Nephron progenitor cell (in vitro differentiated cells): ENCODE measurements at places on chromosomes 7 and 10.

GRCh38 chr10:125114761-125115391, 45.5 kb downstream of the CTBP2 start:
- DNase-seq: no peak

DNA sequence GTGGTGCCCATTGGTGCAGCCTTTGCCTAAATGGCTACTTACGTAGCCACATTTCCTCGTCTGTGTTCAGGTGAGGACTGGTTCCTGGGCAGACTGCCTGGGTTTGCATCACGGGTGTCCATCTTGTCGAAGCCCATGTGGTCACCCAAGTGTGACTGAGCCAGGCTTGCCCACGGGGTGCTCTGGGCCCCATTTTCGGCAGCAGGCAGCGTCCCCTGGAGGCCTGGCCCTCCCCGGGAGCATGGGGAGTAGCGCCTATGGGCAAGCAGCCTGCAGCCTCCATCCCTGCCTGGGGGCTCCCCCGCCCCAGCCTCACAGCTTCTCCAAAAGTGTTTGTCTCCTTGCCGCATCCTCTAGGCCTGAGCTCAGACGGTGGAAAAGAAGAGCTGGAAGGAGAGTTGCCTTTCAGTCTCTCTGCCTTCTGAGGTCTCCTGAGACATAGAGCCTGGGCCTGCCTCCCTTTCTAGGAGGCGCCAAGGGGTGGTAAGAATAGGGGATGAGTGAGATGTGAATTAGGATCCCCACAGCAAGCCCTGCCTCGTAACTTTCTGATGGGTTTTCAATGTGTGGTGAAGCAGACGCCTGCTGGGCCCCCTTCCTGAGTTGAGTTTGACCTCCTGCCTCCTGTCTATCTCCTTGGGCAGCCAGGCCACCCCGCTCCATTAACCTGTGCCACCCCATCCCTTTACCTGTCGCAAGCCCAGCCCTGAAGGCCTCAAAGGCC, 42.7 kb downstream of the HTRA1 start:
- DNase-seq: no peak

- no peak for DNase-seq
Measured at GRCh38 chr7:99457650-99458493, 8.1 kb downstream of the ATP5MF start.

GRCh38 chr7:103811290-103811689, 178.2 kb downstream of the RELN start:
- DNase-seq: no peak

GRCh38 chr10:110717781-110718589, 73.8 kb downstream of the RBM20 start:
- no peak for DNase-seq

DNA sequence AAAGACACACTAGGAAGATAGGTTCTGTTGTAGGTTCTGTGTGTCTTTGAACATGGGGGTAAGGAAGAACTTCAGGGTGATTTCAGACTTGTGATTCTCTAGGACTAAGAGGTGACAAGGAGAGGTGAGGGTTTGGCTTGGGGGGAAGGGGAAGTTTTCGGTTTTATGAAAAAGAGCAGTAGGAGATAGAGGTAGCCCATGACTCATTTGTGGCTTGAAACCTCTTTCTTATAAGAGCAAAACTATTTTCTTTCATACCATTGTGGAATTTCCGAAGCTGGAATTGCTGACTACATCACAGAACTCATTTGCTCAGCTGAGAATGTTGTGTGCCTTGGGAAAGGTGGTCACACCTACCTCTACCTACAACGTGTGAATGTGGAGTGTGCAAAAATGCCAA, 39.6 kb upstream of the IKZF1 start:
- DNase-seq: no peak

GRCh38 chr10:117188371-117188770, 8.9 kb upstream of the KCNK18 start:
- no peak for DNase-seq

DNA sequence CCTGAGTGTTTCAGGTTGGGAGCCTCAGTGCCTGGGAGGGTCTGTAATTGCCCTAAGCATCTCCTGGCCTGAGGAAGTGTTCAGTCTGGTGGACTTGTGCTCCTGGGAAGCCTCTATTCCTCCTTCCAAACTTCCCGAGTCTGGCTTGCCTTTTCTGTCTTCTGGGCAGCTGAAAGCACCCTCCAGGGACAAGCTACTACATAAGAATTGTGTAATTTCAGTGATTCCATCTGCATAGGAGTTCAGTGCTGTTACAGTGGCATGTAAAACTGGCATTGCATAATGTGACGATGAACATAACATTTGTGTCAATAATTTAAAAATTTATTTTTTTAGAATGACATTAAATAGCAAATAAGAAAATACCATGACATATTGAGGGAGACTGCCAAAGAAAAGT, 109.3 kb downstream of the AOAH start:
- DNase-seq: no peak

- DNase-seq: no peak
Measured at GRCh38 chr10:4086131-4086898, 301.3 kb upstream of the KLF6 start.

- no peak for DNase-seq
Measured at GRCh38 chr7:87779806-87780205, 96.4 kb downstream of the SLC25A40 start.

- no peak for DNase-seq
Measured at GRCh38 chr10:13322615-13323148, 22.8 kb upstream of the PHYH start.

GRCh38 chr10:31210190-31210589, 108.8 kb upstream of the ZEB1 start:
- DNase-seq: no peak

- DNase-seq: no peak
Measured at GRCh38 chr10:63596924-63597323, 75.7 kb downstream of the REEP3 start.

DNA sequence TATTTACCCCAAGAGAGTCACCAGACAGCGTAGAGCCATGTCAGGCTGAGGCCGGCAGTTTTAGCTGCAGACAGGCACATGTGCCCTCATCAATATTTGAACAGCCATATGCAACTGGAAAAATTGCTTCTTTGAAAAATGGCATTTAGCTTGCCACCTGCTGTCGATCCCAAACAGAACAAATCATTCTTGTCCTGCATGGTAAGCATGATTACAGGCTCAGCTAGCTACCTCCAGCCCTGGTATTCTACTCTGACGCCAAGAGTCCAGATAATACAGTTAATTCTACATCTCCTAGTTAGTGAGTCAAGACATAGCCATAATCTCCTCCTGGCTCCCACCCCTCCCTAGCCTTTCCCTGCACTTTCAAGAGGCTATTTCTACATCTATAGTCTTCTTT, 7.7 kb downstream of the CREB3L2 start:
- no peak for DNase-seq

- no peak for DNase-seq
Measured at GRCh38 chr10:78937393-78937792, 131.4 kb upstream of the ZMIZ1 start.

DNA sequence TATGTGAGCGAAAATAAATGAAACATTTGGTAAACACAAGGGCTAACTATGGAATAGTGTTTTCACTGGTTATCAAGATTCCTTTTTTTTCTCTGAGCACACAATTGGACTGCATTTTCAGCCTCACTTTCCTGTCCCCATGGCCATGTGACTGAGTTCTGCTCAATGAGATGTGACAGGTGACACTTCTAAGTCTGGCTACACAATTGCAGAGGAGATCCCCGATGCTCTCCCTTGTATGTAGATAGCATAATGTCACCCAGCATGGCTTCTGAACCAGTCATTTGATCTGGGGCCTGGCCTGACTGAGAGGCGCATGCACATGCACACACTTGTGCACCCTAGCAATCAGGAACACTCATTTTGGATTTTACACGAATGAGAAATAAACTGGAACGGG, 581.8 kb downstream of the GRID1 start:
- no peak for DNase-seq

DNA sequence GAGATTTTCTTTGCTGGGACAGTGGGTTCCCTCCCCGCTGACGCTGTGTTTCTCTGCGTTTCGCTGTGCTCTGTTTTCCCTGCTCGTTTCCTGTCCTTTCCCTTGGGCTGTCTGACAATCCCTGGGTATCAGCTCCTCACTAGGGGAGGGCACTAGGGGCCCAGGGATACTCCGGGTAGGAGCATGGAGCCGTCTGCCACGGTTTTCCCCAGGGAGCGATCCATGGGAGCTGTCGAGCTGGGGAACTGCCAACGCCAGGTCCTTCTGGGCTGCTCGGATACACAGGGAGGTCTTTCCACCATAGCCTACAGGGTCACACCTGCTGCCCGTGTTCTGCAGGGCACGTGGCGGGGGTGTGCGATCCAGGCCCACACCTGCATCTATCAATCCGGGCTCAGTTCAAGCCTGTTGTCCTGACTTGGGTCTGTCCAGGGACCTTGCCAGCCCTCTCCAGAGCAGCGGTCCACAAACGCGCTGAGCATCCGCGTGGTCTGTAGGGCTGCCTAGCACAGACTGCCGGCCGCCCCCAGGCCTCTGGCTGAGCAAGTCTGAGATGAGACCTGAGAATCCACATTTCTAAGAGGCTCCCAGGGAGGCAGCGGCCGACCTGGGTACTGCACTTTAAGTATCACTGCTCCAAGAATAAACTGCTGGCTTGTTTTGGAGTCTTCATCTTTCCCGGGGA, 263.1 kb downstream of the ELFN1 start:
- DNase-seq: no peak

DNA sequence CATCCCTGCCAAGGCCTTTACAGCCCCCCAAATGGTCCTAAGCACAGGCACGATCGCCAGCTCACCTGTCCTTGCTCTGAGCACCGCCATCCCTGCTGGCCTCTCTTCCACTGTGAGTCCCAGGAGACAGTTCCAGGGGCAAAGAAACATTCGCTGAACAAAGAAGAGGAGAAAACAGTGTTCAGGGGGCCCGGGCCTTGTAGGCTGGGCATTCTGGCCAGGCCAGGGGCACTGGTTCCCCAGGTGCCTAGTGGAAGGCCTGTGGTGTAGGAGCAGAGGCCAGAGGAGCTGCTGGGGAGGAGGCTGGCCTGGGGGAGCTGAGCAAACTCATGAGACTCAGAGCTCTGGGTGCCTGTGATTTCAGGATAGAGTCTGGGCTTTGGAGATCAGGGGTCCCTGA, 22.6 kb downstream of the AQP1 start:
- DNase-seq: no peak

DNA sequence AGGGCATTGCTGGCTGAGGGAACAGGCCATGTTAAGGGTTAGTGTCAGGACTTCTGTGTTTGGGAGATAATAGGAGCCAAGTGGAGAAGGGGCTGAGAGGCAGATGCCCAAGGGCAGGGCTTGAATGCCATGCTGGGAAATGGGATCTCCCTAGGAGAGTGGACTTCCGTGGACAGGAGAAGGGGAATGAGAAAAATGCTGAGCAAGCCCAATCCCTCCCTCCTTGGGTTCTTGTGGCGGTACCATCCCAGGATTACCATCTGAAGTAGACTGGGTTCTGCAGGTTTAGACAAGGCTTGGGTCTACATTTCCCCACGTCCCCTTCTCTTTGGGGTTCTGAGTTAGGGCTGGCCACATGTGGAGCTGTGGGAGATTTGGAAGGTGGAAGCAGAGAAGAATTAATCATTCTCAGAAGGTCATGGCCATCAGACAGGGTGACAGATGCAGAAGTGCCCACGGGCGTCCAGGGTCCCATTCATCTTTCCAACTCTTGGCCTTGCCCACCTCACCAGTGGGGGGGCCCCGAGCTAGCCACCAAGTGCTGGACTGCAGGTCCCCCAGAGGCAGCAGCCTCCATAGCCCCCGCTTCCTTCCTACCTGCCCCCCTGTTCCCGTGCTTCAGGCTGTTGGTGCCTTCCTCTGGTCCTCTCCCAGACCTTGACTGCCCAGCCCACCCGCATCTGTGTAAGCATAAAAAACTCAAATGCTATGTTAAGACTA, 354.8 kb downstream of the RPS24 start:
- DNase-seq: no peak

GRCh38 chr10:58546137-58546536, 33.5 kb downstream of the BICC1 start:
- DNase-seq: no peak

DNA sequence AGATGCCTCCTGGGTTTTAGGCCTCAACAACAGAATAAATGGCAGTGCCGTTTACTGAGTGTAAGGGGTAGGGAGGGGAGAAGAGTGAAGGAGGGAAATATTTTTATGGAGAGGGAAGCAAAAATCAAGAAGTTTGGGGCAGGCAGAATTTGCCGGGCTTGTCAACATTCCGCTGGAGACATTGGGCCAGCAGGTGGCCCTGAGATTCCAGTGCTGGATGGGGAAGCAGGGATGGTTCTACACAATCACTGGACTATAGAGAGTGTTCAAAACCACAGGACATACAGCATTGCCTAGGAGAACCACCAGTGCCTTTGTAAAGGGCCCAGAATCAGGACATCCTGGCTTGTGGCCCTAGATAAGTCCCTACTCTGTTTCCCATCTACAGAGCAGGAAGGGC, 598.6 kb upstream of the MGMT start:
- no peak for DNase-seq

DNA sequence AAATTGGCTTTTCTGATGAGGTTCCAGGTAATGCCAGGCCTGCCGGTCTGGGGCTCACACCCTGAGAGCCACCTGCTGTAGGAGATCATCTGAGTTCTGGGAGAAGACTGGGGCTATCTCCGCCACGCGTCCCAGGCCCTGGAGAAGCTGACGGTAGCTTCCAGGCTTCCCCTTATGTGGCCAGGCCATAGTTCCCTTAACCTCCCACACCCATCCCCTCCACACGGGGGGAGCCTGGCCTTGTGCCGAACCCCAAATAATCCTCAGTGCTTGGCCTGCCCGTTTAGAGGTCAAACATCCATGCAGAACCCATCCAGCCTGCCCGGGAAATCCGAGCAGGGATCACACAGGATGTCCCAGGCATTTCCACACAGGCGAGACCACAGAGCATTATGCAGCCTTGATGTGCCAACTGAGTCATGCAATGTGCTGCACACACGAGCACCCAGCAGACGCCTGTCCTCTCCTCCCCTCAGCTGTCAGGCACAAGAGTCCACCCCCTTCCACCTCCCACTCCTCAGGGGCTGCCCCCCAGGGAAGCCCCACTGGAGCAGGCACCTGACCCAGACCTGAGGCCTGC, 176.2 kb downstream of the PRKAG2 start:
- no peak for DNase-seq

DNA sequence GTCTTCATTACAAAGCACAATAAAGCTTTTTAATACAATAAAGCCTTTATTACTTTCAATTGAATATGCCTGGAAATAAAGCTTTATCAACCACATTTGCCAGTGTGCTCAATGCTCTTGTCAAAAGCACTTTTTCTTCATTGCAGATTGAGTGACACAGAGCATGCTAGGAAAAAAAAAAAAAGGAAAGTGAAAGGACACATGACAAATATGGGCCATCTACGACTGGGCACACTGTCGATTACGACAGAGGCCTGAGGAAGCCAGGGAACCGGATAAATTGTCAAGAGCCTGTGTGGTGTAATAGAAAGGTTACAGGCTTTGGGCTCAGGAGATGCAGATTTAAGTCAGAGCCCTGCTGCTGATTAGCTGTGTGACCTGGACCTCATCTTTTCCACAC, 84.8 kb upstream of the LRGUK start:
- no peak for DNase-seq

- DNase-seq: peak; percentile 54
Measured at GRCh38 chr10:21172930-21173801, 276.1 kb upstream of the NEBL start.

DNA sequence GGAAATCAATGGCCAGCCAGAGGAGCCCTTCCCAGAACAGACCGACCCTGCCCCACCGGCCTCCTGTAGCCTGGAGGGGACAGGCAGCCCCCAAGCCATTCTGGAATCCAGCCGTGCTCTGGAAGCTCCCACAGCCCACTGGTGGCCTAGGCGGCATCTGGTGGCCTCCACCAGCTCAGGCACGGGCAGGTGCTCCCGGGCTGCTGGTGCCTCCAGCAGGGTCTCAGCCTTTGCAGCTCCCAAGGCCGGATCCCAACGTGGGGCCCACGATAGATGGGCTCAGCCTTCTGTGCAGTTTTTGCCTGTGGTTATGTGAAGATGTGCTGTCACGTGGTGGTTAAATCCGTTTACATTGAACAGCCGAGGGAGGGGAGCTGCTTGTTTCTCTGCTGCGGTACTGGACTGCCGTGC, 44.4 kb downstream of the JAKMIP3 start:
- no peak for DNase-seq
